ENCODE measurements at places on chromosomes 5 and 9.

DNA sequence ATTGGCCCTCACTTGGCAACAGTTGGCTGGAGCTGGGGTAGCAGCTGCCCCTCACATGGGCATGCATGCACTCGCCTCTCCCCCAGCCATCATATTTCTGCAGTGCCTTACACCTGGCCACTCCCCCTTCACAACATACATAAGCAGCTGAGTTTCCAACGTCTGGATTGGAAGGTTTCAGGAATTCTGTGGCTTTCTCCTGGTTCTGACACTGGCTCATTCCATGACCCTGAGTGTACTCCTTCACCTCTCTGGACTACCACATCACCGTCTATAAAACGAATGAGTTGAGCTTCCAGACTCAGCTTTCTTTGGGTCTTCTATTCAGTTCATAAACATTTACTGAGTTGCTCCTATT, 84.3 kb downstream of the GALNT10 start:
- no peak for DNase-seq

DNA sequence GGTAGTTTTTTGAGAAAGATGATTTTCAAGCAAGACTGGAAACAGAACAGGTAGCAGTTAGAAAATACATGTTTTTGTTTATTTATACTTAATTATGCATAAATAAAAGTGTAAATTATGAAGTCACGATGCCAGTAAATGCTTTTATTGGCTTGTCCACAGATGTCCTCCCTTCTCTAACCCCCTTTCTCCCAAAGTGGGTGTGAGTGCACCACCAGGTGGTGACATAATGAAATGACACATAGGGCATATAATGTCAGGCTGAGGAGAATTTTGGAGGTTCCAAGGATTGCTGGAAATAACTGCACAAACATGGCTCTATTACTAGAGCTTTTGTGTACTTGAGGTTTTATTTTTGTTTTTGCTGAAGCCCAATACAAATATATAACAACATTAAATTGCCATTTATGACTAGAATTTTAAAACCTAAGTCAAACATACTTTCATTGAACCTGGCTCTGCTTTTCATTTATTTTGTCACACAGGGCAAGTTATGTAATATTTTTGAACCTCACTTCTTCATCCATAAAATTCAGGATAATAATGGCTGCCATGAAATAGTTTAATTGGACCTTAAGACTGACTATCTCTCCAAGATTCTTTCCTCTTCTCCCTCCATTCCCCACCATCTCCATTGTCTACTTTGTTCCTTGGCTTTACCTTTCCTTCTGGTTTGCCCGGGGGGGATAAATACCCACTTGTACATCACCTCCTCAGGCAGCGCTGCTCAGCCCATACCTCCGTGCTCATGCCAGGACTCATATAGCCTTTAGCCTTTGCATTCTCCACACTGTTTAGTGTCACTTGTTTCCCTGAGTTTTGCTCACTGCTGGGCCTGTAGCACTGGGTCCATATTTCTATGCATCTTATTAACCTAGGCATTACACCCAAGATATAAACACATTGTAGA, 168.8 kb downstream of the PDE4D start:
- no peak for DNase-seq

GRCh38 chr5:148135091-148136048, 33.0 kb upstream of the SPINK14 start:
- DNase-seq: no peak

- no peak for DNase-seq
Measured at GRCh38 chr9:21095561-21095960, 17.8 kb upstream of the IFNB1 start.

- no peak for DNase-seq
Measured at GRCh38 chr5:172530878-172531703, 76.8 kb upstream of the SH3PXD2B start.

- DNase-seq: no peak
Measured at GRCh38 chr5:44001675-44002380, 387.4 kb downstream of the FGF10 start.

DNA sequence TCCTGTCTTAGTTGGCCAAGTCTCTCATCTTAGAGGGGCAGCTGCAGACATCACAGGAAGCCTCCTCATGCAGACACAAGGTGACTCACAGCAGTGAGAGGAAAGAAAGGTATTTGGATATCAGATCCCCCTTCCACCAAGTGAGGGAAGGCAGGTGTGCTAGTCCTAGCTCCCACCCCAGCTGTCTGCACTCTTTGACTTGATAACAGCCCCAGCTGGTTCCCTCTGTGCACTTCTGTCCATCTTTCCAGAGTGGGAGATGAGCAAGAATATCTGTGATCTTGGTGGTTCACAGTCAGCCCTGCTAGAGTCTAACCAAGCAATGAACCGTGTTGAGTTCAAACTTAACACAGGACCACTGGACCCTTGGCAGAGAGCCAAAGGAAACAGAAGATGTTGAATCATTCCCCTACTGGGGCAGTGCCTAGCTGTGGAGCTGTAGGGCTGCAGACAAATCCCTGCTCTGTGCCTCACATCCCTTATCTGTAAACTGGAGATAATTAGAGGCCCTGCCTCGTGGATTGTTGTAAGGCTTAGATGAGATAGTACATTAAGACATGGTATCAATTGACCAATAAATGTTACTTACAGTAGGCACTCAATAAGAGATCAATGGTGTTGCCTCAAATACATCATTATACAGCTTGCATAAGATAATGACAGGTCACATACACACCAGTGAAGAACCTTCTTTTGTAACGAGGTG, 39.1 kb downstream of the SH3RF2 start:
- DNase-seq: no peak

- no peak for DNase-seq
Measured at GRCh38 chr5:81751836-81752643, 1.1 kb upstream of the SSBP2 start.

DNA sequence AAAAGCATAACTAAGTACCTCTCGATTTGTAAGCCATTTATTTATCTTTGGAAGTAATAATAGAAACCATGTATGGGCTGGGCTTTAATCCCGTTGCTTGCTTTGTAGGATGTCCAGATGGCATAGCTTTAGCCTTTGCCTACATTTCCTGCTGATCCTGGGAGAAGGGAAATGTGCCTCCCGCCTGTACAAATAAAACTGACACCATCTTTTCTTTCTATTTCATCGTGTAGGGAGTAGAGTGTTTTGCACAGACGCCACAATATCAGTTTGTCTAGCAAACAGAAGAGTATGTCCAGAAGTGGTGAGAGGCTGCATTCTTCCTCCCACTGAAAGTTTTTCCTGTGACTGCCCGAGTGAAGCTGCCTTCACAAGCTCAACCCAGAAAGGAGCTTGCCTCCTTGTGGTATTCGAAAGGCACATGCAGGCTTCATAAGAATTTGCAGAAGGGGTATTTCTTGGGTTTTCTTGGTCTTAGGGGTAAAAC, 24.7 kb upstream of the TJP2 start:
- no peak for DNase-seq

GRCh38 chr5:124480022-124480421, 266.4 kb downstream of the ZNF608 start:
- no peak for DNase-seq

- DNase-seq: no peak
Measured at GRCh38 chr9:21677387-21677786, 125.0 kb upstream of the MTAP start.

- DNase-seq: peak; percentile 23
Measured at GRCh38 chr5:62284946-62285891, 20.8 kb upstream of the KIF2A start.

DNA sequence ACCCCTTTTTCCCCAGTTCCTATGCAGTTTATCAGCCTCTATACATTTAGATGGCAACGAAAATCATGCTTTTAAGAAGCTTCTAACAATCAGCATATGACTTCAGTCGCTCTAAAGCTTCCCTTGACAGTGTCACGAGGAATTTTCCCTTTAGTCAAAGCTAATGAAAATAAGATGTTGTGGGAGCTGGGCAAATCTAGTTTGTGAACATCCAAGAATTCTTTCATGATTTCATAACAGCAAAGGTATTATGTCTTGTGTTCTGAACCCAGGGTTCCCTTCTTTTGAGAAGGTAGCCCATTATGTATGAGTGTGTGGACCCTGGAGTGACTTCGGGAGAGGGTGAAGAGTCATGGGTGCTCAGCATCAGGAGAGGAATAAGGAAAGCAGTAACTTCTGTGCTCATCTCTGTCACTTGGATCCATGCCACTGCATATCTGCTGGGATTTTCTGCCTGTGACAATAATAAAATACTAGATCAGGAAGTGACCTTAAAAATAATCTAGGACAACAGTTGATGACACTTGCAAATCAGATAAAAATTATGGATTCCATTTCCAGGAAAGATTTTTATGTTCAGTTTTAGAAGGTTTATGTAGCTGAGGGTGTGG, 102.4 kb downstream of the PCSK1 start:
- no peak for DNase-seq

DNA sequence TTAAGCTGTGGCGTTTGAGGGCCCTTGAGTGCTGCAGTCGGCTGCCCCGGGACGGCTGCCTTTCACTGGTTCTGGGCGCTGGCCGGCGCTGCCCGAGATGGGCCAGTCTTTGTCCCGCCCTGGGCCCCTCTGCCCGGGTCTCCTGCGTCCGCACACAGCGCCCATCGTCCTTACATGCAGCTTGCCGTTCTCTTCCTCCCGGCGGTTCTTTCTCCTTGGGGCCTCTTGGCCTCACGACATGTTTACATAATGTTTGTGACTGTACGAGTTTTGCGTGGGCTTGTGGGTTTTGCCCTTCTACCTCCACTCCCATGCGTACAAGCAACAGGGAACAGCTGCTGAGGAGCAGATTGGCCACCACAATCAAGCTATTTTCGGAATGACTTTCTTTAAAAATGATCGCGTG, 618 bp downstream of the TNPO1 start:
- DNase-seq: no peak

DNA sequence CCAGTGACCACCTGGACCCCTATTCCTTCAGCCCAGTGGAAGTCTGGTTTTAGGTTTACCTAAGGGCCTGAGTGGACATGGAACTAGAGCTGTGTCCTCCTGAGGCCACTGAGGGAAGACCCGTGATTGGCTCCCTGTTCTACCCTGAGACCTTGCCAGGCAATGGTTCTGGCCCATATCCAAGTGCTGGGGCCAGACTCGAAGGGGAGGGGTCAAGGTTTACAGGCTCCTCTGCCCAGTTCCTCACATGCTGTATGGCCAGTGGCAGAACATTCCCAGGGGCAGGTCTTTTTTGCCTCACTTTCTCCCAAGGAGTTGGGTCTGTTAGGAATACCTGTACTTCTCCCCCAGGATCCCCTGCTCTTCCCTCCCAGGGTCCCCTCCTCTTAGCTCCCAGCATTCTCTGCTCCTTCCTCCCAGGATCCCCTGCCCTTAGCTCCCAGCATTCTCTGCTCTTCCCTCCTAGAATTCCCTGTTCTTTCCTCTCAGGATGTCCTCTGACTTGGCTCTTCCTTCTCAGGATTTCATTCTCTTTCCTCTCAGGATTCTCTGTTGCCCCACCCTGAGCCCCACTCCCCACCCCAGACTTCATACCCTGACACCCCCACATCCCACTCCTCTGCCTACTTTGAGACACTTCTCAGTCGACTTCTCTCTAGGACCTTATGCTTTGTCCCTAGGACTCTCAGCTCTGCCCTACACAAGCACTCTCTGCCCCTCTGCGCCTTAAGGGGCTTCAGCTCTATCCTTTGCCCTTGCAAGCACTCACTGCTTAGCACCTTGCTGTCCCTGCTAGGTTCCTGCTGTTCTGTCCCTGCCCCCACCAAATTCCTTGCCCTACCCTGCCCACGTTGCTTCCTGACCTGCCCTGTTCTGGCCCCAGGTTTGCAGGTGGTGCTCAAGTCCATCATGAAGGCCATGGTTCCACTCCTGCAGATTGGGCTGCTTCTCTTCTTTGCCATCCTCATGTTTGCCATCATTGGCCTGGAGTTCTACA, 36.5 kb downstream of the CACNA1B start:
- DNase-seq: no peak

DNA sequence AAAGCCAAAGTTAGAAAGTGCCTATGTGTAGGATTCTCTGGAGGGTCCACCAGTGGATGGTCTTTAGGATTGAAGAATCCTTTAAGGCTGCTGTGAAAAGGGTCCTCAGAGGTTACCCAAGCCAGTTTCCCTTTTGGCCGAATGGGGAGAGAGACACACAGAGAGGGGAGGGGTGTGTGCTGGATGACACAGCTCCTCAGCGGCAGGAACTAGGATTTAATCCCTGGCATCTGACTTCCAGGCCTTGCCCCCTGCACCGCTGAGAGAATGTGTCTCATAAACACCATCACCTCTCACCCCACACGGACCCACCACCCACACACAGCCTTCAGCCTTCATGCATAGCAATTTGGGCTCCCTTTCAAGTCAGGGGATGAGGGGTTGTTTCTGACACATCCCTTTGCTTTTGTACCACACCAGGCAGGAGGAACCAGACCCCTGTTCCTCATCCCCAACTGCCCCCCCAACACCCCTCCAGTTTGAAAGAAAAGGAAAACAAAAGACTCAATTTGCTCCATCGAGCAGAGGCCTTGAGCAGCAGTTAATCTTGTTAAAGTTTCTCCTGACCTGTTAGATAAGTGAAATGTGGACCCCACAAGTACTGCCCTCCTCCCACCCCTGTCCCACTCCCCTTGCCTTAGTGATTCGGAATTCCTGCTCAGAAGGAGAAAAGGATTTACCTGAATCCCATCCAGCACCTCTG, 4.0 kb downstream of the PAPPA start:
- no peak for DNase-seq

GRCh38 chr5:54889826-54890225, 95.6 kb downstream of the ESM1 start:
- no peak for DNase-seq

DNA sequence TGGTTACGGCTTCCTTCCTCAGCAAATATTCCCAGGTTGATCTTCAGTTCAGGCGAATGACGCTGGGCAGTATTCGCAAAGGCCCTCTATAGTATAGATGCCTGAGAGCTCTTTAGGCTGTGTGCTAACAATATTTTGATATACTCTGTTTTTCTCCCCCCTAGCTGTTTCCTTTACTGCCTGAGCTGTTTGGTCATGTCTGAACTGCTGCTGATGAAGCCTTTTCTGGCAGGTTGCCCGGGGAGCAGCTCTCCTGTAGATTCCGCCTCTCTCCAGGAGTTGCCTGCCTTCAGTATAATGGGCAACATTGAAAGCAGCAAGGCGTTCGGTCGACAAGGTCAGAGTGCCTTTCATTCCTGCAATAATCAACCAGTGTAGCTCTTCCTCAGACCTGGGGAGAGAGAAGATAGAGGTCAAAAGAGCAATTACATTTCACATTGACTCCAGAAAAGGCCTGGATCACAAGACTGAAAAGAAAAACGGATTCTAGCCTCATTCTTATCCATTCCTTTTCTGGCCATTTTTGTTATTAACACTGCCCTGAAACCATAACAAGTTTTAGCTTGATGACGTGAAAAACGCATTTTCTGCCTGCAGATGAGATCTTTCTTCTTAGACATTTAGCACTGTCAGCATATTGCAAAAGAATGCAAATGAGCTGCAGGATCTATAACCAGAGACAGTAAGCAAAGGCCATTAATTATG, 60.1 kb upstream of the ZNF608 start:
- no peak for DNase-seq

DNA sequence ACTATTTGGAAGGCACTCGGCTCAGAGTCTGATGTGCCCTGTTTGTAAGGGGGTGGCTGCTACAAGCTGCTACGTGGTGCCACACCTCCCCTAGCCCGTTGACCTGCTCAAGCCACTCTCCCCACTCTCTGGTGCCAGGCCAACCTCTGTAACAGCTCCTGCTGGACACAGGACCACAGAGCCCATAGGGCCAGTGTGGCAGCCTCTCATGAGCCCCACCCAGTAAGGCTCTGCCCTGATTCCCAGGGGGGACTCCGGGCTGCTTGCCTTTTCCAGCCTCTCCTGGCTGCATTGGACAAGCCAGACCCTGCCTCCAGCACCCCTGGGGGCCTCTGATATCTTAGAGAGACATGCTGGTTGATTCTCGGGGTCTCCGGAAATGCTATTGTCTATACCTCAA, 53.3 kb upstream of the ANGPTL2 start:
- DNase-seq: no peak
